Erythroblast (primary cell): ENCODE measurements at places on chromosomes 2 and 18.

- DNase-seq, result no peak
These were observed 833.8 kb downstream of the TRIB2 start for GRCh38 chr2:13550285-13551231.

DNA sequence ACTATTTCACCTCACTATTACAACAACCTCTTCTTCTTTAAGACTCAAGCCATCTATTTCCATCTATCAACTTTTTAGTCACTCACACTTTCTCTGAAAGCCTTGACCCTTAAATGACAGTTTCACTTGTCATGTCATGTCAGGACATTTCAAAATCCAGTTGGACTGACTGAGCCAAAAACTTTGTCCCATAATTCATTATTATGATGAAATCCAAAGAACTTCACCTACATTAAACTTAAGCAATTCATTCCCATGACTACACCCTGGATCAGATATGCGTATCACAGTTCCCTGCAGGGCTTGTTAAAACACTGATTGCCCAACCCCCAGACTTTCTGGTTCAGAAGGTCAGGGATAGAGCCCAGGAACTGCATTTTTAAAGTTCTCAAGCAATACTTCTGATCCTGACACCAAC is 26.5 kb downstream of the LDAH start:
- no peak for DNase-seq

- DNase-seq, result no peak
These were observed 108.9 kb upstream of the CDC42EP3 start for GRCh38 chr2:37780387-37780676.

- DNase-seq, result no peak
These were observed 20.3 kb downstream of the SEC11C start for GRCh38 chr18:59159986-59160385.

DNA sequence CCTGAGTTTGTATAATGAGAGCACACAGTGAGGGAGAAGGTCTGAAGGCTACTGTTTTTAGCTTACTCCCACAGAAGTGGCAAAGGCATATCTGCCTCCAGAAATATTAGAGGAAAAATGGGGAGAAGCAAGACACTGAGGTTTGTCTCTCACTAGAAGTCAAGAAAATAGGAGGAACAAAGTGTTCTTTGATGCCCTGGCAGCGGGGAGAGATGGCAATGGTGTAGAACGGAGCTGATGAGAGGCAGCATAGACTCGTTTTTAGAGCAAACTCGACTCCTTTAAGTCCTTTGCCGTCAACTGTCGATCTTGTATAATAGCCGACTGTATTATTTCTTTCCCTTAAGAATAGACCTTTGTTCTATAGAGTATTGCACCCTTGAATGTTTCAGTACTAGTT is 73.8 kb downstream of the ANKRD44 start:
- DNase-seq, result no peak

DNA sequence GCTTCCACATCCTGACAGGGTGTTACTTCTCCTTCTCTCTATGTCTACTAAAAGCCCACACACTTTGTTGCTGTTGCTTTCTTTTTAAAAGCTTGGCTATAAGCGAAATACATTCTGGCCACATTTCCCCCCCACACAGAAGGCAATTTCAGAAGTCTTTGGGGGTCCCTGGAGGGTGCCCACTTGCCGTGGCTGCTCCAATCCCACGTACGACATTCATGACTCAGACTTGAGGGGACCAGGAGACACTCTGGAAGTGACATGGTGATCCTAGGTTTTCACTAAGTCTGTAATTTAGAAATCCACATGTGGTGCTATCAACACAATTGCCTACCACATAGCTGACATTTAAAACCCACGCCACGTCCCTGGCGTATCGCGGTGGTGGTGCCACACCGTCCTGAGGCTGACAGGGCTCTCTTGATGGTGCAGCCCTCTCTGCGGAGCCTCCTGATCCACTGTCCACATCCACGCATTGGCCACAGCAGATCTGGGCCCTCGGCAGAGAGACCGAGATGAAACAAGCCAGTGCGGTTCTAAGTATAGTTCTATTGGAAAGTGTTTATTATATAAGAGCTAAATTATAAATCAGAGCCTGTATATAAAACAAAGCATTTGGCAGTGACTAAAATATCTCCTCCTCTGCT is 42.4 kb downstream of the CYP27C1 start:
- no peak for DNase-seq

DNA sequence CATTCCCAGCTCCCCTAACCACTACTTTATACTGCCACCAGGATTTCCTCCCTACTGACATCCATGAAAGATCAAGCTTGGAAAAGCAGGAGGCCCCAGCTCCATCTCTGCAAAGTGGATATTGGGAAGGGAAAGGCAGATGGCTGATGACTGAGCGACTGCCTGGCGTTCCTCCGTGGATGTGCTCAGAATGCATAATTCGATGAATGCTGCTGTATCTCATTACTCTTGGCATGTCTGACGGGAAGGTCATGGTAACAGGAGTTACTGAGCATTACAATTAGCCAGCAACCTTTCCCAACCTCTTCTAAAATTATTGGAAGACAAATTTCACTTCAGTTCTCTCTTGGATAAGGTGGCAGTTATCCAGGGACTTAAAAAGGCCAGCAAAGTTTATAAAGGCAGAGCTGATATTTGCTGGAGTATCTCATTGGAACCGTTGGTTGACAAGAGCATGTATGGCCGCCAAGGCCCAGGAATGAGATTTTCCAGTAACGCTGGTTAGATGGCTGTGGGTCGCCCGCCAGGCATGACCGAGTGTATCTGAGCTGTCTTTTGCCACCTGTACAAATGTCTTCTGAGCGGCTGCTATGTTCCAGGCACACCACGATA is 34.5 kb downstream of the KCNE4 start:
- no peak for DNase-seq

GRCh38 chr2:227626580-227627151 is 9.4 kb downstream of the SCYGR4 start:
- DNase-seq, result no peak

DNA sequence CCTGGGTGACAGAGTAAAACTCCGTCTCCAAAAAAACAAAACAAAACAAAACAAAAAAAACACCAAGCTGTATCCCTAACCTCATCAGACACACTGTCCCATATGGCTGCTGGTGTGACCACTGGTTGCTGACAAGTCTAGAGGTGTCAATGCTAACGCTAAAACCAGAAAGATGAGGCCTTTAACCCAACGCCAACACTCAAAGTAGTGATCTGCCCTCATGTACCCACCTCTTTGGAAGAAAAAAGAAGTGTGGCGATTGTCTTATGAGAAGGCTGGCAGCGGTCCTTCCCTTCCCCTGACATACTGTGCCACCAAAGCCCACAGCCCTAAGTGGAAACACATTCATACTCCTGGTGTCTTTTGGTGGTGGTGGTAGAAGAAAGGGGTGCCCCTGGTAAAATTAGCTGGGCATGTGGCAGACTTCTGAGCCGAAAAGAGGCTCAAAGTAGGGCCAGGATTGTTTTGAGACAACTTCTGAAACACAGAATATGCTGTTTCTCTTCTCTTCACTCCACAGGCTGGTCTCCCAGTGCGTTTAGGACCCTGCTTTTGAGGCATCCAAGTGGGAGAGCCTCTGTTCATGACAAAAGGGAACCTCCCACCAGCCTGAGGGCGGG is 9.8 kb downstream of the SERTAD2 start:
- DNase-seq, result no peak

DNA sequence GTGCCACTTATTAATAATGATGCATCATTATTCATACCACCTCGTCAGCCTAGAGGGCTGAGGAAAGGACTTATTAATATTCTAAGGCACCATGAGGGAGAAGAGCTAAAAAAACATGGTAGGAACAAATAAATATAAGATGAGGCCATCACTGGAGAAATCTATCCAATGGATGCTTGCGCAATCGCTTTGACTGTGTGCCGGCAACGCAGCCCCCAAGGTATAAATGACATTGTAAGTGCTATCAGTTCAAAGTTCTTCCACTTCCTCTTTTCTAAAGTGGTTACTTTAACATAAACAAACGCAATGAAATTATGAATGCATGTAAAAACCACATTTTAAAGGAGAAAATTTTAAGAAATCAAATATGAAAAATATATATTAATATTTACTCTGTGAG is 164.6 kb downstream of the EIPR1 start:
- DNase-seq, result no peak

DNA sequence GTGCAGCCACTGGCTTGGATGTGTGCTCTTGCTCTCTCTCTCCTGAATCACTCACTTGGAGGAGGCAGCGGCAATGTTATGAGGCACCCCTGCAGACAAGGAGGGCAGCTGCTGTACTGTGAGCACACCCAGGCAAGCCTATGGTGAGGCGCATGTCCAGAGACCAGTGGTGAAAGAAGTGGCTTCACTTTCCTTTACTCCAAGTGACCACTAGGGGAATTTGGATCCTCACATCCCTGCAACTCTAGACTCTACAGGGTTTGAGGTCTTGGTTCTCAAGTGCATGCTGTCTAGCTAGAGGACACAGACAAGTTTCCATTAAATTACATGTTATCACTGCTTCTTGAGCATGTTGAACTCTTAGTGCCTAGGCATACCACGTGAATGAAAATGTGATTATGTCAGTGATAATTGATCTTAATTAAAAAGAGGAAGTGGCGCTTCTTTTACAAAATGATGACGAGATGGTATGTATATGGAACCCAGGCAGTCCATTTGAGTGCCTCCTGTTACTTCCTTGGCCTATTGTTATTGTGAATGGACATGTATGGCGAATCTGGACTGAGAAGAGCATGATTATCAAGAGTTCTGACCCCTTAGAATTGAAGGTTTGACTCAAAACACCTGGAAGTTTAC is 181.0 kb upstream of the CDH2 start:
- DNase-seq, result no peak

DNA sequence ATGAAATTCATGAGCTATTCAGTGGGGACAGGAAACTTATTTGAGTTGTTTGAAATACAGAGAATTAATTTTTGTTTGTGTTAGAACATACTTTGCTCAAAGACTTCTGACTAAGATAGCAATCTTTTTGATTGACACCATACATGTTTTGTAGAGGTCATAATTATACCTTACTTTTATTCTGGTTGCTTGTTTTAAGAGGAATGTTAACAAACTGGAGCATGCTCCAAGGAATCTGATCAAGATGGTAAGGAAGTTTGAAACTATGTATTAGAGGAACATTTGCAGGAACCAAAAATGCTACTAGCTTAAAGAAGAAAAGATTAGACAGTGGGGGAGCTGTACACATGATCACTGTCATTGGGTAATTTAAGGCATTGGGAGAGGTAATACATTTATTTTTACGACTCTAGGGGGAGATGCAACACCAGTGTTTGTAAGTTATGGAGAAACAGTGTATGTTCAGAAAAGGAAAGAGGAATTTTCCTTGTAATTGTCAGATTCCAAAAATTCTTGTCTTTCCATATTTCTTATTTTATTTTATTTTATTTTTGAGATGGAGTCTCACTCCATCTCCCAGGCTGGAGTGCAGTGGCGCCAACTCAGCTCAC is 8.0 kb downstream of the AGFG1 start:
- DNase-seq, result peak; percentile 56

GRCh38 chr2:230748087-230748486 is 35.4 kb downstream of the CAB39 start:
- no peak for DNase-seq

DNA sequence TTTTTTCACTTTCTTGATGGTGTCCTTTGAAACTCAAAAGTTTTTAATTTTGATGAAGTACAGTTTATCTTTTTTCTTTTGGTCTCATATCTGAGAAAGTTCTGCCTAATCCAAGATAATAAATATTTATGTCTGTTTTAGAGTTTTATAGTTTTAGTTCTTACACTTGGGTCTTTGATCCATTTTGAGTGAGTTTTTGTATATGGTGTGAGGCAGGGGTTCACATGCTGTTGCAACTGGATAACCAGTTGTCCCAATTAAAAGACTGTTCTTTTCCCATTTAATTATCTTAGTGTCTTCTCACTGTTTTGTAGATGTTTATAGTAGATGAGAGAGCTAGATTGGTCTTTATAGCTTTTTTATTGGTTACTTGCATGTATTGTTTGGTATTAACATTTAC is 43.6 kb downstream of the TET3 start:
- peak; percentile 33 for DNase-seq

GRCh38 chr2:206020171-206020570 is 65.8 kb downstream of the INO80D start:
- DNase-seq, result no peak

DNA sequence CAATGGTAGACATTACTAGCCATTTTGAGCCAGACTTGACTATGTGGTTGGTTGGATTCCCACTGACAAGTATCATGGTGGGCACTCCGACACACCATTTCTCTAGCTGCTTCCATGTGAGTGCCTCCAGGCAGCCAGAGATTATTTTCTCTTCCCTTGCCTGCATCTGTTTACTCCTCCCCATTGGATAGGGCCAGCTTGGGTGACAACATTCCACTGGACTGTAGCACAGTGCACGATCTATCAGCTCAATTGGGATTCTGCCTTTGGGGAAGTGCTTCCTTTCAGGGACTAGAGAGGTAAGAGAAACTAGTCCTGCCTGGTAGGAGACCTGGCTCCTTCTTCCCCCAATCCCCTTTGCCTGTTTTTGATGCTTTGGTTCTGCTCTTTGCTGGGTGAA is 49.0 kb upstream of the MAP4K3 start:
- DNase-seq, result no peak

GRCh38 chr2:46929612-46930011 is 14.0 kb upstream of the MCFD2 start:
- DNase-seq, result no peak

- no peak for DNase-seq
These were observed 22.8 kb upstream of the ADNP2 start for GRCh38 chr18:80086281-80086680.

DNA sequence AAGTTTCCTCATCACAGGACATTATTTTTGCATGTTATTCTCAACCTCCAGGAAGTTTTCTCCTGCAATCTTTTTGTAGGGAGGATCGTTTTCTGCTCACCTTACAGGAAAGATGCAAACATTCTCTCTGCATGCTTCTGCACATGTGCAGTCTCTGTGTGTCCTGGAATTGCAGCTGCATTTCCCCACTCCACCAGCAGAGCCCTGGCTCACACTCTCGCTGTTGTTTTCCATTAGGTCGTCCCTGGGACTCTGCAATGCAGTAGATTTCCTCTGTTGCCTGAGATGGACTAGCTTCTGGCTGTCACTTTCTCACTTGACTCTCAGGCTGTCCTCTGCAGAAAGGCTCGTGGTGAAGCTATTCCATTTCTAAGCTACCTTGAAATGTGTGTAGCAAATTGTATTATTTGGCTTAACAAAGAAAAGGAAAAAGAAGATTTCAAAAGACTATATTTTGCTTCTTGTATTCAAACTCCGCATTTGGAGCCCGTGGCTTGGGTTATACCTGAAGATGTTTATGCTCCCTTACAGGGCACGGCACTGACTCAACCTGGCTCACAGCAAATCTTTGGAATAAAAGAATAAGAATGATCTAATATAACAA is 346.7 kb downstream of the RAD51AP2 start:
- DNase-seq, result peak; percentile 5
